ENCODE measurements at places on chromosomes 11 and 22. TPM values are rescaled to one million over a fixed set of nuclear protein-coding genes. Genes with fewer than 3 reads are reported as not detected.
A peak's percentile ranks its signal among the peaks of the same experiment; 100 is the strongest.

- no peaks in the 10 kb centered on the region for H3K27me3 ChIP-seq
- no peaks in the 10 kb centered on the region for H3K36me3 ChIP-seq
- H3K27ac ChIP-seq, result no peak overlapping the region
- no peak overlapping the region for H3K4me3 ChIP-seq
- H3K4me1 ChIP-seq, result no peaks in the 10 kb centered on the region
These were observed 40.2 kb upstream of the MMP12 start for GRCh38 chr11:102915044-102915375.

DNA sequence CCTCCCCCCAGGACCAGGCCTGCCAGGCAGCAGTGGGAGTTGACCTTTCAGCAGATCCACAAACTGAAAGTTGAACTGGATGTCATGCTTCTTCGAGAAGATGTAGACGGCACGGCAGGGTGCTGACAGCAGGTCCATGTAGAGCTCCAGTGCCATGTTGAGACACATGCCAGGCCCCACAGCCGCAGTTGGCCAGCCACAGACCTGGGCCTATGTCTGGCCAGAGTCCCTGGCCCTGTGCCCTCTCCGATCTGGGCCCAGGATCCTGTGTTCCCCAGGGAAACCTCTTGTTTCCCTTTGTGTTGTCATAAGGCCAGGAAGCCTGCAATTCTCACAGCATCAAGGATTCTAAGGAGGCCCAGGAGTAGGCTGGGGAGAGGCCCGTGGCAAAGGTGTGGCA is at the start of gene GSTT4:
Gene GSTT4, minus strand, starts transcription at position 253 of the 400 bp plus-strand sequence. Its CDS starts 97 bp downstream, at position 156.
- peaks cover 6% of the 10 kb centered on the region for H3K4me1 ChIP-seq
- no peak within 1 kb of the TSS for H3K27ac ChIP-seq
- H3K36me3 ChIP-seq, result no peaks in the 10 kb centered on the region
- H3K4me3 ChIP-seq, result no peak within 1 kb of the TSS
- no peaks in the 10 kb centered on the region for H3K27me3 ChIP-seq

- peaks cover 14% of the 10 kb centered on the region for H3K27me3 ChIP-seq
- H3K4me1 ChIP-seq, result peaks cover 15% of the 10 kb centered on the region
- H3K4me3 ChIP-seq, result no peak overlapping the region
- peaks cover 5% of the 10 kb centered on the region for H3K36me3 ChIP-seq
- no peak for DNase-seq
These were observed 9.8 kb downstream of the SCN4B start for GRCh38 chr11:118142809-118143208.

DNA sequence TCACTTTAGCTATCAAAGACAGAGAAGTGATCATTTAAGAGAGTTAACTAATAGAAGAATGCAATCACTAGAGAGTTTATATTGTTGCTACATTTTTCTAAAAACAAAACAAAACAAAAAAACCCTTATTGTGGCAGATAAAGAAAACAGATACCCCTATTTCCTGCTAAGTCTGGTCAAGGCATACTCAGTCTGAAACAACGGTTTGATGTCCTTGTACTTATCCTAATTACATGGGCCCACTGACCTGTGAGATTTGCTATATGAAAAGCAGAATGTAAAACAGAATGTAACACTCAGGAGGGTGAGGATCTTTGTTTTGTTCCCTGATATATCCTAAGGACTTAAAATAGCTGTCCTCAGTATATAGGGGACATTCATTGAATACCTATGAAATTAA is 24.6 kb downstream of the MAML2 start:
- no peaks in the 10 kb centered on the region for H3K36me3 ChIP-seq
- no peak overlapping the region for H3K27ac ChIP-seq
- H3K4me1 ChIP-seq, result peaks cover 12% of the 10 kb centered on the region
- H3K27me3 ChIP-seq, result no peaks in the 10 kb centered on the region
- no peak for DNase-seq

DNA sequence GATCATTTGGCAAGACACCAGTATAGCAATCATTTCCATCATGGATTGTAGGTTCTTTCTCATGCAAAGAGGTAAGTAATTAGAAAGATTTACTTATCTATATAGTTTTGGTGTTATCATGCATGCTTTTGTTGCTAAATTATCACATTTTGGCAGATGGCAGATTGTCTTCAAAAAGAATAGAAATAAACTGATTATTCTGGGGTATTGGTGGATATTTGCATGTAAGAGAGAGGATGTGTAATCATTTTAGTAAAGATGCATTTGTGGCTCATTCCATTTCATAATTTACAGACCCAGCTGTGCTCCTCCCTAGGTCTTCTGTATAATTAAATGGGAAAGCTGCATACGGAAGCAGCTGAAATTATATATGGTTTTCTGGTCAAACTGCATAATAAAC is 875.7 kb upstream of the ANO3 start:
- no peak for DNase-seq
- H3K27me3 ChIP-seq, result no peaks in the 10 kb centered on the region
- H3K36me3 ChIP-seq, result no peaks in the 10 kb centered on the region
- no peak overlapping the region for H3K4me3 ChIP-seq
- no peak overlapping the region for H3K27ac ChIP-seq
- no peaks in the 10 kb centered on the region for H3K4me1 ChIP-seq

DNA sequence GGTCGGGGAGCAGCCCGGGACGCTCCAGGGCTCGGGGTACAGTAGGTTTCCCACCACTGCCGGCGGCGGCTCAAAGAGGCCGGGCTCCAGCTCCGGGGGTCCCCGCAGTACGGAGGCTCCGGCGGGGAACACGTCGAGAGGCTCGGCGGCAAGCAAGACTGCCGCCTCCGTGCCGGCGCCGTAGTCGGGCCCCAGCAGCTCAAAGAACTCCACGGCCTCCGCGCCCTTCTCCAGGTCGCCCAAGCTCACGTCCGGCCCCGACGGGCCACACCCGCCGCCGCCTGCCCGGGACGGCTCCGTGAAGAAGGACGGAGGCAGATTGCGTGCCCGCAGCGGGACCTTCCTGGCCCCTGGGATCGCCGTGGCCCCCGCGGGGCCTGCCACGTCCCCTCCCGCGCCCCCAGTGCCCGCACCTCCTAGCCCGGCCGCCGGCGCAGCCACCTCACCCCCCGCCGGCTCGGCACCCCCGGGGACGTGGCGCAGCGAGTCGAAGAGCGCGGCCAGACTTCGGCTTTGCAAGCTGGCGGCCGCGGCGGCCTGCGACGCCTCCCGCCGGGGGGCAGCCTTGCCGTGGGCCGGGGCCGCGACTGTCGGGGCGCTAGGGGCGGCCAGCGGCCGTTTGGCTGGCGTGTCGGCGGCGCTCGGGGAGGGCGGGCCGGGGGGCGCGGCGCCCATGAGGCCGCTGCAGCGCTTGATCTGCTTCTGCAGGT is 775 bp downstream of the FAM181B start:
- no peak for DNase-seq
- H3K27ac ChIP-seq, result peak overlapping the region; percentile 94
- H3K4me3 ChIP-seq, result peak overlapping the region; percentile 85
- peaks cover 5% of the 10 kb centered on the region for H3K27me3 ChIP-seq

PATL1 gene
- polyA plus RNA-seq, result 30.4 TPM

- H3K4me3 ChIP-seq, result no peak overlapping the region
- H3K36me3 ChIP-seq, result no peaks in the 10 kb centered on the region
- DNase-seq, result no peak
- peaks cover under 1% of the 10 kb centered on the region for H3K4me1 ChIP-seq
- H3K27ac ChIP-seq, result no peak overlapping the region
These were observed 3.7 kb upstream of the TNNT3 start for GRCh38 chr11:1915795-1916131.

DNA sequence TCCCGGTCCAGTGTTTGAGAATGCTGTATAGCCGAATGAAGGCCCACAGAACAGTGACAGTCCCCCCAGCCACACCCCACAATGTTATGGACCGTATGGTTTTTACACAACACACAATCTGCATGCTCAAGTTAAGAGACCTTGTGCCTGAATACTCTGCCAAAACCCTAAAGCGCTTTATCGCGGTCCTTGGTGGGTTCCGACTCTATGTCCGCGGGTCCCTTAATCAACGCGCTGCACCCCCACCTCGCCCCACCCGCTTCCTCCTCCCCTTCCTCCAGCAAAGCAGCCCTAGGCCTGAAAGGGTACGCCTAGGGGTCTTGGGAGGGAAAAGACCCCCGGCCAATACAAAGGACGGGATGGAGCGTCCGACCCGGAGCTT is 442 bp downstream of the COPB1 start:
- H3K4me1 ChIP-seq, result no peaks in the 10 kb centered on the region
- DNase-seq, result no peak
- peak overlapping the region; percentile 94 for H3K4me3 ChIP-seq
- no peak overlapping the region for H3K27ac ChIP-seq
- H3K36me3 ChIP-seq, result peaks cover 4% of the 10 kb centered on the region

- DNase-seq, result no peak
- H3K4me1 ChIP-seq, result no peaks in the 10 kb centered on the region
- H3K36me3 ChIP-seq, result no peaks in the 10 kb centered on the region
- H3K27ac ChIP-seq, result no peak overlapping the region
- no peak overlapping the region for H3K4me3 ChIP-seq
These were observed 62.4 kb upstream of the ZBED5 start for GRCh38 chr11:10920205-10920604.

GRCh38 chr11:116925050-116925449 is 87.6 kb upstream of the APOA1 start:
- no peak overlapping the region for H3K4me3 ChIP-seq
- no peak overlapping the region for H3K27ac ChIP-seq
- peaks cover 2% of the 10 kb centered on the region for H3K4me1 ChIP-seq
- no peak for DNase-seq
- no peaks in the 10 kb centered on the region for H3K27me3 ChIP-seq
- H3K36me3 ChIP-seq, result peaks cover 10% of the 10 kb centered on the region

GRCh38 chr22:31639436-31640039 is 22.5 kb downstream of the PISD start:
- H3K4me3 ChIP-seq, result no peak overlapping the region
- peaks cover 19% of the 10 kb centered on the region for H3K36me3 ChIP-seq

- H3K36me3 ChIP-seq, result no peaks in the 10 kb centered on the region
- H3K4me1 ChIP-seq, result peaks cover 25% of the 10 kb centered on the region
- H3K27me3 ChIP-seq, result peaks cover 5% of the 10 kb centered on the region
- peak overlapping the region; percentile 58 for H3K4me3 ChIP-seq
- DNase-seq, result no peak
These were observed 1.0 kb downstream of the SMCO4 start for GRCh38 chr11:93541884-93542810.

CYB5R2 gene
- 53.8 TPM for polyA plus RNA-seq

- H3K4me3 ChIP-seq, result no peak overlapping the region
- peaks cover 60% of the 10 kb centered on the region for H3K36me3 ChIP-seq
- H3K4me1 ChIP-seq, result peaks cover 4% of the 10 kb centered on the region
- H3K27me3 ChIP-seq, result no peaks in the 10 kb centered on the region
- no peak for DNase-seq
These were observed 6.5 kb downstream of the STIP1 start for GRCh38 chr11:64192434-64192833.

IFITM10 gene
- polyA plus RNA-seq, result 15.8 TPM

DNA sequence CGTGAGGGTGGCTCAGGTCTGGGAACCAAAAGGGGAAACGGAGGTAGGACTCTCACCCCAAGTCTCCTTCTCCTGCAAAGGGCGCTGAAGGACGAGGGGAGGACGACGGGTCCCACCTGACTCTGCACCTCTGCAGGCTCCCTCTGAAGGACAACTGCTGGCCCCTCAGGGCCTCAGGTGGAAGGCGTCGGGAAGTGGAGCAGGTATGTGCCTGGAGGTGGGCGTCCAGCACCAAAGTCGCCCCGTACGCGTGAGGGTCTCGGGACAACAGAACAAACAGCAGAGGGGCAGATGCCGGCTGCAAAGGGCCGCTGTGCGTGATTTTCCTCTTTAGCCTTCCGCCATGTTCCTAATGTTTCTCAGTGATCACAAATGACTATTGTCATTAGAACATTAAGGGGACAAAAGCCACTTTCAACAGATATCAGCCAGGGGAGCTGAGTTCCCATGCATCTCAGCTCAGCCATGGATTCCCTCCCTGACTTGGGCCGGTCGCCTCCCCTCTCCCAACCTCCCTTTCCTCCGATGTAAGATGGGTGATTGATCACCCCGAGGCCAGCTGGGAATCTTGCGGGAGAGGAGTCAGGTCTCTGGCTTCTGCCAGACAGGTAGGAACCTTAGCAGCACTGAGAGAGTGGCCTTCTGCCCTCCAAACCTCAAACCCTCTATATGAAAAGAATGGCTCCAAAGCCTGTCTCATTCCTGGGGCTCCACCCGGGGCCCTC is 836 bp downstream of the SLC16A8 start:
- peaks cover 55% of the 10 kb centered on the region for H3K36me3 ChIP-seq
- H3K27ac ChIP-seq, result no peak overlapping the region
- H3K4me1 ChIP-seq, result peaks cover 53% of the 10 kb centered on the region

ISX gene
- polyA plus RNA-seq, result not detected

MUC5B gene
- 0.44 TPM for polyA plus RNA-seq

DNA sequence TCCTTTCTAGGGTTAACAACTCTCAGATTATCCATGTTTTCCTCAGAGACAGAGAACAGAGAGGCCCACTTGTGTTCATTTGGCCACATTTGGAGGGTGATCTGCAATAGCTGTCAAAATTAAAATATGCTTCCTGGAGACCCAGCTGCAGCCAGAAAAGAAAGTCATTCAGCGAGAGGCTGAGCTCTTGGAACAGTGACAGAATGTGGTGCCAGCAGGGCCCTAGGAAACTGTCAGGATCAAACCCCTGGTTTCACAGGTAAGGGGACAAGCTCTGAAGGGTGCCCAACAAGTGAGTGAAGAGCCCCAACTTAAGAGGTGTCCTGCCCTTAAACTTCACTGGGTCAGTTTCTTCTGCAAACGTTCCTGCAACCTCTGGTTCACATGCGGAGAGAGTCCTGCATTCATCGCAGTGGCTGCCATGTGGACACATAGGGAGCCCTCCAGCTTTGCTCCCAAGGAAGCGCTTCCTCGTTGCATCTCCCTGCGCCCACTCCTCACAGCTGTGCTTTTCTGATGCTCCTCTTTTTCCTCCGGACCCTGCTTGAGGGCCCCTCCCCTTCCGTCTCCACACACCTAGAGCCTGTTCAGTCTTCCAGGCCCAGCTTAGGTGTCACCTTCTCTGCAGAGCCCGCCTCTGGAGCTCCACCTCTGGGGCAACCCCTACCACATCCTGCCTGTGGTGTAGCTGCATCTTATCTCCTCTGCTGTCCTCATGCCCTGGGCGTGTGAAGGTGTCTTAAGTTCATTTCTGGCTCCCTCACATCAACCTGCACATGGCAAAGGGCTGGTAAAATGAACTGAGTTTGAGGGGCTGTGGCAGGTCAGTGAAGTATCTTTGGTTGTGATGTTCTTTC is 3.9 kb downstream of the UCP3 start:
- no peak overlapping the region for H3K4me3 ChIP-seq
- DNase-seq, result peak; percentile 34
- no peak overlapping the region for H3K27ac ChIP-seq

DNA sequence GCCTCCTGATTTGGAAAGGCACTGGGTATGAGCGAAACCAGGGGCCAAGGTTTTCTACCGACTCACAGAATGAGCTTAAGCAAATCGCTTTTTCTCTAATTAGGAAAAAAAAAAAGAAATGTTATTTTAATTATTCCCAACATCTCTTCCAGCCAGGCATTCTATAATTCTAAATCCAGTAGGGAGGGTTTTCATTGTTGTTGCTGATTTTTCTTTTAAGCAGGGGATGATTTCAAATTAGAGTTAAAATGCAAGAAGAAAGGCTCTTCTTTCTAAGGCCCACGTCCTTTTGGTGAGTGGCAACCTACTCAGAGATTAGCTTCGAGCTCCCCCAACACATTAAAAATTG is 8.9 kb downstream of the MYH9 start:
- peaks cover 13% of the 10 kb centered on the region for H3K36me3 ChIP-seq
- peaks cover 24% of the 10 kb centered on the region for H3K4me1 ChIP-seq
- no peak overlapping the region for H3K4me3 ChIP-seq
- no peak for DNase-seq
- no peaks in the 10 kb centered on the region for H3K27me3 ChIP-seq

- DNase-seq, result no peak
- peaks cover 27% of the 10 kb centered on the region for H3K4me1 ChIP-seq
- peaks cover 3% of the 10 kb centered on the region for H3K36me3 ChIP-seq
- no peak overlapping the region for H3K27ac ChIP-seq
These were observed 200.7 kb upstream of the TBCEL start for GRCh38 chr11:120823159-120823558.
